ENCODE measurements at places on chromosomes 4 and X.

DNA sequence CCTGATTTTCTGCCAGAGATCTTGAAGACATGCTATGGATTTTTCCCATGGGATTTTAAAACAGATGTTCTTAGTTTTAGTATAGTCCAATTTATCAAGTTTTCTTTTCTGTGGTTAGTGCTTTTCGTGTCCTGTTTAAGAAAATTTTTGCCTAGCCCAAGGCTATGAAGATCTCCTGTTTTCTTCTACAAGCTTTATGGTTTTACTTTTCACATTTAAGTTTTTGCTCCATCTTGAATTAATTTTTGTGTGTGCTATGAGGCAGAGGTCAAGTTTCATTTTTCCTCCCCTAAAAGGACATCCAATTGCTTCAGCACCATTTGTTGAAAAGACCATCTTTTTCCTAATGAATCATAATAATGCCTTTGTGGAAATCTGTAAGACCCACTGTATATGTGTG, 65.6 kb downstream of the POLR2B start:
- peak overlapping the region; percentile 44 for H3K27ac ChIP-seq
- DNase-seq: no peak
- no peaks in the 10 kb centered on the region for H3K27me3 ChIP-seq
- peaks cover 6% of the 10 kb centered on the region for H3K36me3 ChIP-seq
- no peaks in the 10 kb centered on the region for H3K4me1 ChIP-seq
- no peak overlapping the region for H3K4me3 ChIP-seq

GRCh38 chr4:96775501-96775900, 935.6 kb downstream of the PDHA2 start:
- no peaks in the 10 kb centered on the region for H3K27me3 ChIP-seq
- no peak overlapping the region for H3K27ac ChIP-seq
- H3K36me3 ChIP-seq: no peaks in the 10 kb centered on the region
- H3K4me1 ChIP-seq: no peaks in the 10 kb centered on the region
- H3K4me3 ChIP-seq: no peak overlapping the region

DNA sequence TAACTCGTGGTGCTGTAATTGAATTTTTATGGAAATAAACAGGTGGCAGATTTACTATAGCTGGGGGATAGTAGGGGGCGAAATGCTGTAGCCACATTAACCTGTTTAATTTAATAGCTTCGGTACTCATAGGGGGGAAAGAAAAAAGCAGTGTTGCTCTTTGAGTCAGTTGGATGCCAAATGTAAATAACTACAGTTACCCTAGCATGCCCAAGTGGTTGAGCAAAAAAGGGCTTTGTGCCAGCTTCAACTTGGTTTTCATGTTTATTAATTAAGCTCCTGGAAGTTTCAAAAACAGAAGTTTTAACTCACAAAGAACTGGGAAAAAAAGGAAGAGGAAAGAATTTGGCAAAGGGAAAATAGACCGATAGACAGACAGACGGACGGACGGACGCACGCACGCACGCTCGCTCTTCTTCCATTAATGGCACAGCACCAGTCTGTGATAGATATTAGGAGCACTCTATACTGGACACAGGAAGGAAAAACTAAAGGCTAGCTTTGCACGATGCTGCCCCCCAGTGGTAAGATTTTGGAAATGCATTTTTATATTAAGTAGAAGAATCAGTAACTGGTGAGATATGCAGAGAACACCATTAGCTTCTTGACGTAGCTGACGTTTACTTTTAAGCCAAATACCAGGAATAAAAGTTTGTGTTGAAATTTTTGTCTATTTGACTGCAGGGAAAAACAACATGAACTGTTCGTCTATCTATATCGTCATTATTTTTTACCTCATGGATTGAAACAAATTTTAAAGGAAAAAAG, 151.8 kb downstream of the SLC7A11 start:
- no peaks in the 10 kb centered on the region for H3K4me1 ChIP-seq
- H3K27me3 ChIP-seq: peaks cover 28% of the 10 kb centered on the region
- H3K27ac ChIP-seq: no peak overlapping the region

GRCh38 chrX:151697522-151697921, 2.3 kb downstream of the PRRG3 start:
- H3K27ac ChIP-seq: no peak overlapping the region
- H3K27me3 ChIP-seq: peaks cover 24% of the 10 kb centered on the region
- no peak for DNase-seq
- H3K36me3 ChIP-seq: no peaks in the 10 kb centered on the region
- no peak overlapping the region for H3K4me3 ChIP-seq
- H3K4me1 ChIP-seq: no peaks in the 10 kb centered on the region

DNA sequence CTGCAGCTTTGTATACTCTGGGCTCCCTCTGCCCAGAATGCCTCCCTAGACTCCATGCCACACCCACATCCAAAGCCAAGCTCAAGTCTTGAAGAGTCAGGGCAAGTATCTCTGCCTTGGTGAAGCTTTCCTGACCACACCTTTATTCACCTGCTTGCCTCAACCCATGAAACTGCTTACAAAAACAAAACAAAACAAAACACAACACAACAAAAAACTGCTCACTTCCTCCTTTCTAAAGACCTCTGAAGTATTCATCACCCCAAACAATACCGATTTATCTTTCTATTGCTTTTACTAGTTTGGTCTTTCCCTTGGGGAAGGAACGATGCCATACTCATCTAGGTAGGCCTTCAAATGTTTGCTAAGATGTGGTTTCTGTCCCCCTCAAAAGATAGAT, 45.0 kb downstream of the TMEM165 start:
- no peak overlapping the region for H3K4me3 ChIP-seq
- no peaks in the 10 kb centered on the region for H3K4me1 ChIP-seq
- peaks cover 16% of the 10 kb centered on the region for H3K36me3 ChIP-seq
- peak overlapping the region; percentile 24 for H3K27ac ChIP-seq
- no peaks in the 10 kb centered on the region for H3K27me3 ChIP-seq

GRCh38 chr4:169567916-169568315, 44.5 kb downstream of the NEK1 start:
- H3K4me3 ChIP-seq: no peak overlapping the region
- DNase-seq: no peak
- H3K4me1 ChIP-seq: peaks cover 13% of the 10 kb centered on the region
- no peak overlapping the region for H3K27ac ChIP-seq
- H3K36me3 ChIP-seq: peaks cover 4% of the 10 kb centered on the region

GRCh38 chr4:84492290-84492689, 6.8 kb downstream of the NKX6-1 start:
- H3K4me1 ChIP-seq: peaks cover 14% of the 10 kb centered on the region
- H3K27ac ChIP-seq: no peak overlapping the region
- no peak overlapping the region for H3K4me3 ChIP-seq
- peaks cover 6% of the 10 kb centered on the region for H3K36me3 ChIP-seq

GRCh38 chrX:42797651-42798269, 19.8 kb upstream of the PPP1R2C start:
- H3K4me3 ChIP-seq: no peak overlapping the region
- no peaks in the 10 kb centered on the region for H3K27me3 ChIP-seq
- no peak overlapping the region for H3K27ac ChIP-seq
- H3K4me1 ChIP-seq: peaks cover 3% of the 10 kb centered on the region
- DNase-seq: no peak

DNA sequence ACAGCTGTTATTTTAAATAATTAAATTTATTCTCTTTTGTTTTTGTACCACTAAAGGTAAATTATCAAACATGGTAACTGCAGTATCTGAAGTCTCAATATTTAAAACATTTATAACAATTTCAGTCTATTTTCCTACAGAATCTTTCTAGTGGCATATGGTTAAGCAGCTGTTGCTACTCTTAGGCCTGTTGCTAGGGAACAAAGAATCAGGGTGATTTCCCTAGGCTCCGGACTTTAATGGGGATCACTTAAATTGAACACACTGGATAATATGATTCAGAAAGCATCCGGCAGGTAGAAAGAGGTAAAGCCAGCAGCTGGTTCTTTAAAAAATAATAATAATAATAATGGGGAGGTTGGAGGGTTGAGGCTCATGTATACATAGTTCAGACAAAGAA, 17.6 kb downstream of the FBXO8 start:
- no peaks in the 10 kb centered on the region for H3K27me3 ChIP-seq
- no peak for DNase-seq
- peaks cover 3% of the 10 kb centered on the region for H3K36me3 ChIP-seq

- DNase-seq: no peak
- H3K27ac ChIP-seq: no peak within 1 kb of the TSS
Measured at GRCh38 chrX:106903291-106903824, at the start of gene RIPPLY1. Gene RIPPLY1 (minus strand): TSS chrX:106903341. CDS start chrX:106903287, 54 bp downstream.

GRCh38 chr4:52248820-52249219, 197.7 kb downstream of the SPATA18 start:
- H3K27ac ChIP-seq: no peak overlapping the region
- H3K27me3 ChIP-seq: no peaks in the 10 kb centered on the region
- no peaks in the 10 kb centered on the region for H3K36me3 ChIP-seq
- no peaks in the 10 kb centered on the region for H3K4me1 ChIP-seq
- no peak for DNase-seq
- no peak overlapping the region for H3K4me3 ChIP-seq

GRCh38 chr4:173490256-173490655, 39.8 kb downstream of the HAND2 start:
- DNase-seq: no peak
- H3K36me3 ChIP-seq: peaks cover 7% of the 10 kb centered on the region
- no peak overlapping the region for H3K27ac ChIP-seq
- peaks cover 5% of the 10 kb centered on the region for H3K4me1 ChIP-seq
- H3K27me3 ChIP-seq: peaks cover 43% of the 10 kb centered on the region
- no peak overlapping the region for H3K4me3 ChIP-seq

DNA sequence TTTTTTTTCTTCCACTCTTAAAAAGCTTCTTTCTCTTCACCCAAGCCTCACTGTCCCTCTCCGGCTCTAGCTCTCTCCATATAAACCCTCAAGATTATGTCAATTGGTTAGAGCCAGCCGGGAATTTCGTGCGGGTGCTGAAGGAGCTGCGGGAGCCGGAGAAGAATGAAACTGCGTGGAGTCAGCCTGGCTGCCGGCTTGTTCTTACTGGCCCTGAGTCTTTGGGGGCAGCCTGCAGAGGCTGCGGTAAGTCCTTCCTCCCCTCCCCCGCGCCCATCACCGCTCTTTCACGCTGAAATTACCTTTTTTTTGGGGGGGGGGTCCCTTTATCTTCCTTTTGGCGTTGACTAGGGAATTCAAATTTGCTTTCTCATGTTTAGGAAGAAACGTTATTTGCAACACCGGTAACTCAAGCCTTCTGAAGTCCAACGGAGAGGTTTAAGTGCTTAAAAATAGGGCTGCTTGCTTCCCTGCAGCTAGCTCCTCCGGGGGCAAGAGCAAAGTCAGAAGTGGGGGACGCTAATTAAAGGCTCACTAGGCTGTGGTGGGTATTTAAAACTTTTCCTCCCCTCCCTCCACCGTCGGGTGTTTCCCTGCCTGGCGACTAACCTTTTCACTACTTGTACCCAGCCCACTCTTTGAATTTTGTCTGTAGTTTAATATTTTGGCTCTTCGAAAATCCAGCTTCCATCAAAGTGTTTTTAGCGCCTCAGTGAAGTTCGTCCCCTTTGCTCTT, 491 bp downstream of the COL4A5 start:
- no peaks in the 10 kb centered on the region for H3K36me3 ChIP-seq
- no peak overlapping the region for H3K4me3 ChIP-seq
- no peak overlapping the region for H3K27ac ChIP-seq
- DNase-seq: no peak
- H3K27me3 ChIP-seq: peaks cover 43% of the 10 kb centered on the region

Measured in naive B cell (primary cell).